ENCODE measurements at places on chromosomes 6 and 20. TPM values are rescaled to one million over a fixed set of nuclear protein-coding genes. Genes with fewer than 3 reads are reported as not detected.

Gene FOXF2
- total RNA-seq, result not detected

DNA sequence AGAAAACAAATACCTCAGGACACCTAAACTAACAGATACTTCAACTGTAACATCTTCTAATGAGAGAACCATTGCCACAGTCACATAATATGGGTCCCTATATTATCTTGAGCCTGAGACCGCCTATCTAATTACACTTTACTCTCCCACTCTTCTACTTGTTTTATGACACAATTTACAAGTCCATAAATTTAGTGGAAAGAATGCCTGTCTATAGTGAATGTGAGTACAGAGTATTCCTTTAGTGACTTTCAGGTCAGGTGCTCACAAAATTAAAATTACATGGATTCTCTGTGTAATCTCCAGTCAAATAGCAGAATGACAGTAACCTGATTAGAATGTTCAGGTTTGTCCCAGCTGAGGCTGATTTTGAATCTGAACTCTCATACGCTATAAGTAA, 624.1 kb downstream of the PKHD1 start:
- no peak for DNase-seq

Gene ADGRB3
- total RNA-seq, result not detected

Gene BCAS1
- not detected for total RNA-seq

DNA sequence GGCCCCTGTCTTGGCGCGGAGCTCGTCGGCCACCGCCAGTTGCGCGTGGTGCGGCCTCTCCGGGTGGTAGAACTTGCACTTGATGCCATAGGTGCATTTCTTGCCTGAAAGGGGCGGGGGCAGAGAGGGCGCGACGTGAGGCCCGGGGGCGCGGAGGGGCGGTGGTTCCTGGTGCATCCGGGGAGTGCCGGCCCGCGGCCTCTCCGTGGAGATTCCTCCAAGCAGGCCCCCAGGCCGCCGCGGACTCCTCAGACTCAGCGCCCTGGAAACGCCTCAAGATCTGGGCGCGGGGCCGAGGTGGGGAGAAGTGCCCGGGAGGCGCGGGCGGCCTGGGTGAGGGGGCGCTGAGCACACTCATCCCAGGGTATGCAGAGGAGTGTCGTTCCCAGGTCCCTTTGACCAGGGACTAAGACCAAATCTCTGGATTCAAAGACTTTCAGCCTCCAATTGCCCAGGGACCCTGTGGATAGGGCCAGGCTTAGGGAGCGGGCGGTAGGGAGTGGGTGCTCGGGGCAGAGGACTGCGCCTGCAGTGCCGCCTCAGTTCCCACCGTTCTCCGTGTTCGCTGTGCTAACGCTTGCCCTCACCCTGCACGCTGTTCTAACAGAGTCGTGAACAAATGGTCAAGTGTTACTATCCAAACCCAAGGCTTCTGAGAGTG, 33.3 kb downstream of the ZC3H12D start:
- no peak for DNase-seq

All from endothelial cell of umbilical vein (primary cell).